ENCODE measurements at places on chromosomes 6 and 20.

DNA sequence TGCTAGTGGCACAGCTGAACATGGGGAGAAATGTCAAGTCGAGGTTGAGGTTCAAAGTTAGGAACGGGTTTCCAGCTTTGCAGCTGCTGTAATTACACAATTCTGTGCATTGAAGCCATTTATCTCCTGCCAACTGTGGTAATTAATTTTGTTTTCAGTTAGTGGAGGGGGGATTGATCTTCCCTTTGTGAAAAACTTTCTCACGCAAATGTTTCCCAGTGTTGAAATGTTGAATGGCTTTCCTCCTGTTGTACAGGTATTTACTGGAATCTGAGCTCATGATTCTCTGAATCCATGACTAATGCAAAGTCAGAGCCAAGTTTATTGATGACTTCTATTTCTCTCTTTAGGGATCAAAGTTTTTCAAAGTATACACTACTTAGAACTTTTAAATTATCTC, 198.4 kb upstream of the SLC35B3 start:
- no peak for DNase-seq

GRCh38 chr6:130811932-130812331, 15.3 kb upstream of the SMLR1 start:
- DNase-seq, result no peak

- DNase-seq, result no peak
Measured at GRCh38 chr6:98627129-98627775, 207.1 kb upstream of the POU3F2 start.

- DNase-seq, result no peak
Measured at GRCh38 chr20:33188421-33188820, 20.5 kb downstream of the BPIFA2 start.

DNA sequence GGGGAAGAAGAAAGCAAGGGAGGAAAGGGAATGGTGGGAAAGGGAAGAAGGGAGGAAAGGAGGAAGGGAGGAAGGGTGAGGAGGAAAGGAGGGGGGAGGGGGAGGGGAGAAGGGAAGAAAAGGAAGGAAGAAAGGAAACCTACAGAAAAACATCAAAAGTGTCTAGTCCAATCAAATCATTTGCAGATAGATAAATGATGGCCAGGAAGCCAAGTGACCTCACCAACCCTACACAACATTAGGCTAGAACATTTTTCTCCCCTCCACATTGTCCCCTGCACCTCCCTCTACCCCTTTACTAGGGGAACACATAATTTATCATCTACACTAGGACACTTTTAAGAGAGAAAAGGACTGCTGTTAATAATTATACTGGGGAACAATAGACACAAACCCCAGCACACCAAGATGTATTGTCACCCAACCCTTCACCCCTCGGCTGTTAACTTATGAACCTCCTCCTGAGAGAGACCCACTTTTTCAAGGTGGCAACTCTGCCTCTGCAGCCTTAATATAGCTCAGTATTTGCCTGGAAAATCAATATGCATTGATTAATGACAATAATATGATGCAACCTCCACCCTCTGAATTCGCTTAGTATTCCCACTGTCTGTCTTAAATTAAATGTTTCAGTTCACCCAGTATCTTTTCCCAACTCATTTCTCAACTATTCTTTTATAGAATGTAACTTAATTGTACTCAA, 231.2 kb downstream of the PTPRT start:
- DNase-seq, result no peak

DNA sequence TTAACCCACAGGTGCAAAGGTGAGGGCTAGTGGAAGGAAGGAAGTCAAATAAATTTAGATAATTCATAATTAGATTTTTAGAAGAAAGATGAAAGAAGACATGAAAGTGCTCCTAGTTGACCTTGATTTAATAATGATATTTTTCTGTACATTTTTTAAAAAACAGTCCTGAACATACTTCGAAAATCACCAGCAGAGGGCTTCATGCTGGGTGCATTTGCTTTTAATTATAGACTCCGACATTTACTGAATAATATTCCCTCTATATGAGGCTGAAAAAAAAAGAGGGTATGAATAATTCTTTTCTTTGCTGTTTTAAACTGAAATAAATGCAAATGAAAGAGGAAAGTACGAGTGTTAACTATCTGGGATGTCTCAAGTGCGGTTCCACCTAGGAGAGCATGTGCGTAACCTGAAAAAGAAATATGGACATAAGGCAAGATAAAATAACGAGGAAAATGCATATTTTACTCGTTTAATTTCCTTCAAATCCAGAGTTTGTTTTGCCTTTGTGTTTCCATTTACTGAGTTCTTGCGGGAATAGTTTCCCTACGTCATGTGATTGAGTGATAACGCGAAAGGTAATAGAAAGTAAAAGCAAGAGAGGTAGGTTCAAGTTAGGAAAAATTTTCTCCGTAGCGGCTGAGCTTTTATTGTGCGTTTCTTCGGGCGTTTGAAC, 3.1 kb upstream of the TFAP2B start:
- no peak for DNase-seq

DNA sequence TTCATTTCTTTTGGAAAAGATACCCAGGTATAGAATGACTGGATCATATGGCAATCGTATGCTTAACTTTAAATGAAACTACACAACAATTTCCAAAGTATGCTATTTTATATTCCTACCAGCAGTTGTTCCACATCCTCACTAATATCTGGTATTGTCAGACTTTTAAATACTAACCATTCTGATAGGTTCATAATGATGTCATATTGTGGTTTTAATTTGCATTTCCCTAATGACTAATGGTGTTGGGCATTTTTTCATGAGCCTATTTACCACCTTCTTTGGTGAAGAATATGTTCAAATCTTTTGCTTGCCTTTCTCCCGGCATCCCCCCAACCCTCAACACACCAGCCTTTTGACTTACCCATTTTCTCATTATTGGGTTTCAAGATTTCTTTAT, 96.2 kb upstream of the HMGN3 start:
- no peak for DNase-seq

DNA sequence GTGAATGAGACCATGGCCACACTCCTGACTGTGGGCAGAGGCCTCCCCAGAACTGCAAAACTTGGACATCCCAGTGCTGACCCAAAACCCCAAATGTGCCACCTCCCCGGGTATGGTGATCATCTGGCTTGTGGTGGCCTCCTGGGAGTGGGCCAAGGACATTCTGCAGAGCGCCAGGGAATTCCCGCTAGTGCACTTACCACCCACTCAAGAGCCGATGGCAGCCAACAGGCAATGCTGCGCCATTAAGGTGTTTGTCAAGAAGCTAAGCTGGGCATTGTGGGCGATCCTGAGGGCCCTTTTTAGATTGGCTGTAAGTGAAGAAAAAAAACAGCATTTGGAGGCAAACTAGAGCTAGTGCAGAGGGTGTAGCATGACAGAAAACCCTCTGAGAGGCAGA, 9.4 kb downstream of the MMP24 start:
- DNase-seq, result no peak

DNA sequence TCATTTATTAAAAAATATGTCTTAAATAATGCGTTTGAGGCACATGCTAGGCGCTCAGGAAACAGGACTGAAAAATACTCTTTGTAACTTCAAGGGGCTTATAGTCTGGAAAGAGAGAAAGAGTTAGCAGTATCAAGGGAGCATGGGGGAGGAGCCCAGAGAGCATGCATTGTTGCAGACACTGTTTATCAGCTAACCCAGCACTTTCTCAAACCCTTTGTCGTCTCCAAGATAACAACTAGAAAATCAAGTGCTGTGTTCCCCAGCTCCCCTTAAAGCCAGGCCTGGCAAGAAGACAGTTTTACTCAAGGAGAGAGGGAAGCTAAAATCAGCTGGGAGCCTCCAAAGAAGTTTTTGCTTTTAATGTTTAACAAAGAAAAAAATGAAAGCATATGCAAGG, 98.4 kb downstream of the PERP start:
- no peak for DNase-seq

GRCh38 chr6:110101885-110102284, 77.6 kb downstream of the WASF1 start:
- no peak for DNase-seq

- DNase-seq, result no peak
Measured at GRCh38 chr20:6421321-6422248, 298.8 kb upstream of the FERMT1 start.

- DNase-seq, result peak; percentile 35
Measured at GRCh38 chr6:118618676-118619377, 32.6 kb downstream of the CEP85L start.

GRCh38 chr20:23050076-23050838, 785 bp upstream of the THBD start:
- no peak for DNase-seq

- DNase-seq, result no peak
Measured at GRCh38 chr20:20227013-20227571, 140.8 kb upstream of the INSM1 start.

DNA sequence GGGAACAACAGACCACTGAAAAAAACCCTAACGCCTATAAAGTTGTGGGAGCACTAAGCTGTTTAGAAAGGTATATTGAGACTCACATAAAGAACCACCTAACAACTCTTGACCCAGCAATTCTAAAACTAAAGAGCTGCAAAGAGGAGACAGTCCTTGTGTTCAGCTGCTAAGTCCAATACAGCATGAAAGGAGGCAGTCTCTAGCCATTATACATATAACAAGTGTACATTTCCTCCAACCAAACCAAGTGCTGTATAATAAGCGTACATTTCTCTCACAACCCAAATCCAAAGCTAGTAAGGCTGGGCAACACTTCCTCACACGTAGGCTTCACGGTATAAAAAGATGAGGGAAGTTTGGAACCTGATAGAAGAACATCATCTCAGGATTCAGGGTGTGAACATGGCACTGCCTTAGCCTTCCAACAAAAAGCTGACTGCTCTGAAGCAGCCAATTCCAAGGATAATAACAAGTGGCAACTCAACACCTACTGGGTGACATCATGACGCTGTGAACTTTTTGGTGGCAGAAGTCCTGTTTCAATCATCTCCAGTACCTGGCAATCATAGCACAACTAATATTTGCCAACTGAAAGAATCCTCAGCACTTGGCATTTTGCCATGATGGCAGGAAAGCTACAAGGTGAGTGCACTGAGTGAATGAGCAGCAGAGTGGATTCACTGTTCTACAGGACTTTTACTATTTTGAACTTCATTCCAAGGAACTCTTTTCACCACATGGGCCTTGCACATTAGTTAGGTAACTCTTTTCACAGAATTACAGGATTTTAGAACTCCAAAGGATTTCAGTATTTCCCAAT, 16.6 kb downstream of the TBC1D20 start:
- DNase-seq, result no peak

DNA sequence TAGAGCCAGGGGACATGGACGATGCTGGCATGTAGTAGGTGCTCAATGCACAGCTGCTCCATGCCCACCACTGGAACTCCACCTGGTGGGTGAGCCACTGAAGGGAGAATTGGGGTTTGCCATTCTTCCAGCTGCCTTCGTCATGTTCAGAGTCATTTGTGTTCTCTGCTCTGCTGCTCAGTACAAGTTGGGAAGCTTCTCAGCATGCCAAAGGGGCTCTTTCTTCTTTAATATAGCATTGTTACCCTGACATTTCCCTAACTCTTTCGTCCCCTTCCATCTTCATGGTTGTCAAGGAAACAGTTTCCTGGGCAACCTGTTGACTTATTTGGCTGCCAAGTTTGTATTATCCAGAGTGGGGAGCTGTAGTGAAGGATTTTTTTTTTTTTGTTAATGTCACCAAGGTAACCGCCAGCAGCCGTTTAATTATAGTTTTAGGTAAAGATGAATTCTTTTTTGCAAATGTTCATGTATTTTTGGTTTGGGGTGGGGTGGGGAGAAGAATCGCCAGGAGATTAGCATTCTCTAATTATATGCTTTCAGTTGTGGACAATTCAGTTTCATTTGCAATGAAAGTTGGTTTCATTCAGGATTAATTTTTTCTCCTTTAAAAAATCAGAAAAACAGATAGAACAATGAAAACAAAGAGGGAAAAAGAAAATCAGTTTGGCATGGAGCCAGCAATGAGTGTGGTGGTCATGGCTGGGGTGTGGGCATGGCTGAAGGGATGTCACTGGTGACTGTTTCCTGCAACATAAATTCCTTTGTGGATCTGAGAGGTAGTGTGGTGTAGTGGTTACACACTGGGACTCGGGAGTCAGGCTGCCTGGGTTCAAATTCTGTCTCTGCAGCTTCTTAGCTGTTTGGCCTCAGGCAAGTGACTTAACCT, 73.0 kb upstream of the KCNG1 start:
- DNase-seq, result no peak

DNA sequence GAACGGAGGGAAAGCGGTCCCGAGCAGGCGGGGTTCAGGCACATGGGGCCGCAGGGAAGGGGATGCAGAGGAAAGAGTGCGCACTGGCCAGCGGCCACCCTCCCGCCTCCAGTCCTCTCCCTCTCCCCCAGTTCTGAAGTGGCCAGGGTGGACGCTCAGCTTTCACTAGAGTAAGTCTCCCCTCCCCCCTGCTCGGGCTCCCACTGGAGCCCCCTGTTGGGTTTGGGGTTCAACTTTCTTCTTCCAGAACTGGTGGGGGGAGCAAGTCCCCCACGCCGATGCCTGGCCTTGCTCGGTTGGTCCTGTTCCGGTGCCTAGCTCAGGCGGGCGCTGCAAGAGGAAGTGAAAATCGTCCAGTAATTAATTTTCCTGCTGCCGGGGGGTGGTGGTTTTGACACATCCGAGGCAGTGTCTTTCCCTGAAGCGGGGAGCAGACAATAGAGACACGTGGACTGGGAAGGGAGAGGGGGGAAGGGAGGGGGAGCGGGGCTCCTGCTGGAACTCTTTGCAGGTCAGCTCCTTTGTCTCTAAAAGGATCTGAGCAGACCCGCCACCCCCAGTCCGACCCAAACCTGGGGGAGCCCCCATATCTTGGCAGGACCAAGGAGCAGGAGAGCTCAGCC, 824 bp upstream of the SCRT2 start:
- no peak for DNase-seq

DNA sequence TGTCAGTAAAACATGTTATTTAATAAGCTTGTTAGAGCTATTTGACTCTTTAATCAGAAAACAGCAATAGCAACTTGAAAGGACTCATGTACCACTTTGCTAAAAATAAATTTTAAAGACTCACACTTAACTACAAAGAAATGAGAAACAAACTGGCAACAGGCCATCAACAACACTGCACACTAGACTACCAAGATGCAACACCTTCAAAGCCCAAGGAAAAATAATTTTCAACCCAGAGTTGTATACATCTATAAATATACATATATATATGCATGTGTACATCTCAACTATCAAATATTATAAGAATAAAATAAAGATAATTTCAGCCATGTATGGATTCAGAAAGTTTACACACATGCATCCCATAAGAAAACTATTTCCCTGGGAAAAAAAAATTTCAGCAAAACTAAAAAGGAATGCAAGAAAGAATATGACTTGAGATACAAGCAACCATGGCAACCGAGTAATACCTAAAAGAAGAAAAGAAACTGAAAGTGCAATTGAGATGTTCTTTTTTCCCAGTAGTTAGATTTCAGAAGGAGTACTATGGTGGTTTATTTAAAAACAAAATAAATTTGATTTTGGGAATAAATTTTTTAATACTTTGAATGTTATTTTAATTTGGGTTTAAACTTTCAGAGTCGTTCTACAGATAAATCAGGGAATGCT, 303.8 kb downstream of the UBE3D start:
- DNase-seq, result no peak

DNA sequence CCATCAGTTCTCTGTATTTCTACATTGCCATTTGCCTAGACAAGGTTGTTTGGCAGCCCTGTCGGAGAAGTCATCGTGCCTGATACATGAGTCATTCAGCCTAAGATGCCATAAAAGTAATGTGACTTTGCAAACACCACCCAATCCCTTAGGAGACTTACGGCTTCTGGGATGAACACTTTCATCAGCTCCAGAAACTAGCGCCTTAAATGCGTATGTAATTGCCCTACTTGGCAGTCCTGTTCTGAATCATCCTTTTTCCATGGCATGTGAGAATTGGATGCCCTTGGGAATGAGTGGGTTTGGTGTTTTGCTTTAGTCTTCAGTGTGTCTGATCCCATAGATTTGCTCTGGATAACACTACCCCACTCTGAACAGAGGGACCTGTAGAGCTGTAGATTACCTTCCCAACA, 158.5 kb downstream of the SASH1 start:
- no peak for DNase-seq
